Foreskin keratinocyte (primary cell): ENCODE measurements at places on chromosomes 5 and 9. TPM values are rescaled to one million over a fixed set of nuclear protein-coding genes. Genes with fewer than 3 reads are reported as not detected.

Gene S1PR3
- 6.5 and 7.1 TPM in 2 replicates for total RNA-seq

Gene ZFYVE16
- 18.2 and 20.0 TPM in 2 replicates for total RNA-seq

Gene ENHO
- not detected in 2 replicates for total RNA-seq

Gene IFNK
- 55.8 and 72.0 TPM in 2 replicates for total RNA-seq

Gene SPINK6
- total RNA-seq: 0.61 and 1.1 TPM in 2 replicates

Gene ANKRD31
- total RNA-seq: 0.07 and 0.10 TPM in 2 replicates

Gene FOXD4L6
- total RNA-seq: not detected in 2 replicates

Gene TMEM171
- total RNA-seq: 8.0 and 9.8 TPM in 2 replicates

DNA sequence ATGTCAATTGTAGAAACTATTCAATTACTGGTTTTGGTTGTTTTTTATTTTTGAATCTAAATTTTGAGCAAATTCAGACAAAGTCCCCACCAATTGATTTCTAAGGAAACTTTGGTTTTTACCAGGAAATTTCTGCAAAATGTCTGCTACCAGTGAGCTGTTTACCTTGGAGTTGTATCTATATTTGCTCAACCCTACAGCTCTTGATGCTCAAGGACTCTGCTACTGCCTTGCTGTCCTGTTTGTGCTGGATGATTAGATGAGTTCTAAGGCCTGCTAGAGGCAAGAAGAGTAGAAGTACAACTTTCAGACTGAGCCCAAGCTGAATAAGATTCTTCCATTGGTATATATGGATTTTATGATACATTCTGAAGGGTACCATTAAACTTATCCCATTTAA is 42.6 kb upstream of the KIF2A start:
- no peak for DNase-seq

- peak; percentile 55 for DNase-seq
These were observed 142.1 kb upstream of the NMUR2 start for GRCh38 chr5:152547202-152547601.

GRCh38 chr9:1982074-1982473 is 33.1 kb upstream of the SMARCA2 start:
- no peak for DNase-seq

DNA sequence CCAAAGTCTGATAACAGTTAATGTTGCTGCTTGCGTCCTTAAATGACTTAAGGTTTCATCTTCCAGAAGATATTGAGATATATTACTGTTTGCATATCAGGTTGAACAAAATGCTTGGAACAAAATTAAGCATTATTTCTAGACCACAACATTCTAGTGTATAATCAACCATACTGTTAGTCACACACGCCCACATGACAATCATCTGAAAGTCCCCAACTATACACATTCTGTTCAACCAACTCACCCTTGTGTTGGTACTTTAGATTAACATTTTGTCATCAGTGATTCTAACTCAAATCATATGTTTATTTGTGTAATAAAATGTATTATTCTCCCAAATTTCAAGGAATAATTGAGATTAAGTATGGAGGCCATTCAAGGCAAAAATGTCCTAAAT is 47.3 kb downstream of the LURAP1L start:
- DNase-seq: no peak

DNA sequence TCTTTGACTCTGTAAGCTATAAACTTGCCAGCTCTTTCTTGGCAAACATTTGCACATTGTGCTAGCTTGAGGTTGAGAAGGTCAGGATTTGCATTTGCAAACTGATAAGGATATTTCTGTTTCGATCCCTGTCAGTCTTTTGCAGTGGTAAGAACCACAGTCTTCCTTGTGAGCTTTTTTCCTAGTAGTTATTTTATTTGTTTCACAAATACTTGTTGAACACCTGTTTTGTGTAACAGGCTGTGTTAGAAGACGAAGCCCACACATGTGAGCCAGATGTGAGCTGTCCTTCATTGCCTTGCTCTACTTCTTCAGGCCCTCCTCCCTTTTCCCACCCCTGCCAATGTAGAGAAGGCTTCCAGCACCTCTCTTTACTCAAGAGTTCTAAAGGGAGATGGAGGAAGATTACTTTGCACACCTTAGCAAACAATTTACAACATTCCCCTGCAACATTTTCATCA is 327.0 kb upstream of the KLF4 start:
- DNase-seq: no peak
